ENCODE measurements at places on chromosomes 3 and 15.

DNA sequence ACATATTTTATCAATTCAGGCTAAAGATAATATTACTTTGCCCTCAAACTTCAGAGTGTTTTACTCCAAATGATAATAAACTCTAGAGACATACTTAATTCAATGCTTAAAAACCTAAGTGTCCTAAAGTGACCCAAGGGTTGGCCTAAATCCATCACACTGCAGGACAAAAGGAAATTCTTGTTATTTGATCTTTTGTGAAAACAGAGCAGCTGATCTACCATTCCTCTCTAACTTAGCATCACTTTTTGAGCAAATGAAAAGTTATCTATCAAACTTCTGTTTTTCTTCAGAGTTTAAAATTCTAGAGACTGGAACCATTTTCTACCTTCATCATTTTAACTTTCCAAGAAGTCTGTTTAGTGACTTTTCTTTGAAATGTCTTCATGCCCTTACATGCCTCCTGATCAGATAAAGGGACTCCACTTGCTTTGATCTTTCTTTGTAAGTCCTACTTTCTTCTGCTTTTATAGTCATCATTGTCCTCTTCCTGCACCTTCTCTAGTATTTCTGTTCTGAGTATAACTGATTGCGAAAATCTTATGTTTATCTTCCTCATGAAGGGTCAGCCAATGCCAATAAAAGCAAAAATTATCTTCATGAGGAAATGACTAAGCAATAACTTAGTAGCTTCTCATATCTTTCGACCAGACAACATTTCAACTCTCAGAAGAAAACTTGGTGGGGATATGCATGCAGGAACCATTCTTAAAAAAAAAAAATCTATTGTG, 378.7 kb upstream of the TGFBR2 start:
- no peak for DNase-seq

GRCh38 chr15:26697913-26698312, 75.0 kb downstream of the GABRB3 start:
- DNase-seq, result no peak

DNA sequence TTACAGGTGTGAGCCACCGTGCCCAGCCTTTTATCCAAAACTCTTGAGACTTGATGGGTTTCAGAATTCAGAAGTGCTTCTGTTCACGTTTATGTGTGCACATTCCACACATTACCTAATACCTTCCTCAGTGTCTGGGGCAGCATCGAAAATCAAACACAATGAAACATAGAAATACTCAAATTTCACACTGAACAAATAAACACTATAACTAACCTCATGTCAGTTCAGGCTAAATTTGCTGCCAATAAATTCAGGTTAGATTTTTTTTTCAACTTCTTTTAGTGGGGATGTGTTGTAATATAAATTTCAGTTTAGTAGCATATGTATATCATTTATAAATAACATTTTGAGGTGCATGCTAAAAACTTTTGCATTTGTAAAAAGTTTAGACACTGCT, 2.8 kb downstream of the EIF2AK4 start:
- no peak for DNase-seq

- DNase-seq, result no peak
These were observed 18.9 kb upstream of the TIGIT start for GRCh38 chr3:114274929-114275328.

DNA sequence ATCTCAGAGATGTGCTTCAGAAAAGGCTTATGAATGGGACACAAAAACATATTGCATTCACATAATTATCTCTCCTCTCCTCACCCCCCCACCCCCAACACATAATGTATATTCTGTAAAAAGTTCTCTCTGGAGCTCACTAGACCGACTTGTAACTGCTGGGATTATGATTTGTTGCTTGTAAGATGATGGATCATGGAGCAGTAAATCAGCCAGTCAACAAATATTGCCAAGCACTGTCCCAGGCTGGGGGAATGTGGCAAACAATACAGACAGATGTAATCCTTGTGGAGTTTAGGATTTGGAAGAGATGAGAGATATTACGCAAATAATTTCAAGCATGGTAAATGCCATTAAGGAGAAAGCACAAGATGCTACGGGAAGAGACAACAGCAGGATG, 114.8 kb downstream of the PEX5L start:
- no peak for DNase-seq

- no peak for DNase-seq
These were observed 535.1 kb upstream of the NR2F2 start for GRCh38 chr15:95795386-95795785.

DNA sequence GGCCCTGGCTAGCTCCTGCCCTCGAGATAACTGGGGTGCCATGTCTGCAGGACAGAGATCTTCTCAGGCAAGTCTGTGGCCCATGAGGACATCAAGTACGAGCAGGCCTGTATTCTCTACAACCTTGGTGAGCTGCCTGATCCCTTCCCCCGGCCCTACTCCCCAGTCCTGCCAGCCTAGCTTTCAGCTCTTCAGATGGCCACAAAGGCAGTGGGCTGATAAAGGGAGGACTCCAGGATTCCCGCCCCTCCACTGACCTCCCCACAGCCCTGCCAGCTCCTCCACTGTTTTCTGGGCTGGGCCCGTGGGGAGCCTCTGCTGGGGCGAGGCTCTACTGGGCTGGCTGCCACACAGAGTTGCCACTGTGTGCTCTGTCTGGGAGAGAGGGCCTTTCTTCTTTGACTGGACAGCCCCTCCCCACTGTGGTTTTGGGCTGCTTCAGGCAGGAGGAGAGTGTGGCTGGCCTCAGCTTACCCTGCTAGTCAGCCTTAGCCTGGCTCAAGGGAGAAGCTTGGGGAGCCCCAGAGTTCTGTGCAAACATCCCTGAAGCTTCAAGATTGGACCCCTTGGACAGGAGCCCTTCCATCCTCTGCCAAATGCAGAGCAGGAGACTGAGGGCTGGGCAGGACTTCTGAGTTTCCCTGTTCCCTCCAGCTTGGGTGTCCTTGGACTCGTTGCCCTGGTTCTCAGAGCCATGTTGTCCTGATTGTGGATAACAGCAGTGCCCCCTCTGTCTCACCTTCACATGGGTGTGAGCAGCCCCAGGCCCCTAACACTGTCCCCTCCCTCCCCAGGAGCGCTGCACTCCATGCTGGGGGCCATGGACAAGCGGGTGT, 24.4 kb downstream of the PTPN23 start:
- no peak for DNase-seq

DNA sequence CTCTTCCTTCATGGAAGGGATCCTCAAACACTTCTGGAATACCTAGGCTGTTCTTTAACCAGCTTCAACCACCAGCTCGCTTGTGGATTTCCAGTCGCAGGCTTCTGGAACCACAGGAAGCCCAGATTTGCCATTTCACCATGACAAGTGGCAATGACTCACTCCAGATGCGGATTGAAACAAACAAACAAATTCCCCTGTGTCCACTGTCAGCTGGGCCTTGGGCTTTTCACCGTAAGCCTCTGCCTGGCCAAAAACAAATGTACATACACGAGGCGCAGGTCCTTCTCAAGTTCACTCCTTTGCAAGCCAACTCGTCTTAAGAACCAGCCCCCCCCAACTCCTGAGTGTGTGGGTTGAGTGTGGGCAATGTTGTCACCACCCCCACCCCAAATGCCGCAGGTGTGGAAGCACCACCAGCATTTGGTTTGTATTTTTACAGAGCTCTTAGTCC, 8.8 kb downstream of the BCL6 start:
- no peak for DNase-seq

- DNase-seq, result no peak
These were observed 580.2 kb downstream of the AGBL1 start for GRCh38 chr15:86659724-86660411.

- no peak for DNase-seq
These were observed 161.7 kb downstream of the VGLL4 start for GRCh38 chr3:11482021-11482420.

DNA sequence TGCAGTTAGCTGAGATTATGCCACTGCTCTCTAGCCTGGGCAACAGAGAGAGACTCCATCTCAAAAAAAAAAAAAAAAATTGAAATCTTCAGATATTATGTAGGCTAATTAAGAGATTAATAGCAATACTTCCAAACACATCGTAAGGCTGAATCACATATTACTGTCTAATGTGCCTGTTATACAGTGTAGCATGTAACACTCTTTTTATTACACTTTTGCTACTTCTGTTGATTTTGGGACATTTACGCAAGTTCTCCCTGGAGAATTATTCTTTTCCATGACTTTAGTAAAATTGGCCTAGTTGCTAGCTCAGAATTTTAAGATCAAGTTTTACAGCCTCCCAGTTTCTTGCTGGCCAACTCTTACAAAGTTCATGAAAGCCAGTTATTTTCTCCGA, 605.2 kb downstream of the NAALADL2 start:
- DNase-seq, result no peak

DNA sequence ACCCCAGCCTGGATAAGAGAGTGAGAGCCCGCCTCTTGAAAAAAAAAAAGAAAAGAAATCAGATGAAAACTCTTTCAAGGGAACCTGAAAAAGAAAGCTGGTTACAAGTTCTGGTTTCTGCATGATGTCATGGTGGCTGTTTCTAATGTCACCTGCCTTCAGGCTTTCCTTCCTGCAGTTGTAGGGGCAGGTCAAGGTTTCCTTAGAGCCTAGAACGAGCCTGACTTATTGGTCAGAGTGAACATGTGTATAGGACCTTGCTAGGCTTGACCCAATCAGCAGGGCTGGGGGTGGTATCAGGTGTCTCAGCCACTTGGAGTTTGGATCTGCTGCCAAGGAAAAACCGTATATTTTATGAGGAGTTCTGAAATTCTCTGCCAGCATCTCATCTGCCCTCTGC, 3.8 kb downstream of the IVD start:
- DNase-seq, result no peak

- no peak for DNase-seq
These were observed 148.3 kb downstream of the FEZF2 start for GRCh38 chr3:62225051-62225450.

GRCh38 chr3:12719984-12720898, 38.8 kb downstream of the TMEM40 start:
- peak; percentile 85 for DNase-seq

- no peak for DNase-seq
These were observed 84.0 kb downstream of the CFAP20DC start for GRCh38 chr3:58965865-58966264.

GRCh38 chr15:37394402-37395099, 294.2 kb upstream of the MEIS2 start:
- no peak for DNase-seq

DNA sequence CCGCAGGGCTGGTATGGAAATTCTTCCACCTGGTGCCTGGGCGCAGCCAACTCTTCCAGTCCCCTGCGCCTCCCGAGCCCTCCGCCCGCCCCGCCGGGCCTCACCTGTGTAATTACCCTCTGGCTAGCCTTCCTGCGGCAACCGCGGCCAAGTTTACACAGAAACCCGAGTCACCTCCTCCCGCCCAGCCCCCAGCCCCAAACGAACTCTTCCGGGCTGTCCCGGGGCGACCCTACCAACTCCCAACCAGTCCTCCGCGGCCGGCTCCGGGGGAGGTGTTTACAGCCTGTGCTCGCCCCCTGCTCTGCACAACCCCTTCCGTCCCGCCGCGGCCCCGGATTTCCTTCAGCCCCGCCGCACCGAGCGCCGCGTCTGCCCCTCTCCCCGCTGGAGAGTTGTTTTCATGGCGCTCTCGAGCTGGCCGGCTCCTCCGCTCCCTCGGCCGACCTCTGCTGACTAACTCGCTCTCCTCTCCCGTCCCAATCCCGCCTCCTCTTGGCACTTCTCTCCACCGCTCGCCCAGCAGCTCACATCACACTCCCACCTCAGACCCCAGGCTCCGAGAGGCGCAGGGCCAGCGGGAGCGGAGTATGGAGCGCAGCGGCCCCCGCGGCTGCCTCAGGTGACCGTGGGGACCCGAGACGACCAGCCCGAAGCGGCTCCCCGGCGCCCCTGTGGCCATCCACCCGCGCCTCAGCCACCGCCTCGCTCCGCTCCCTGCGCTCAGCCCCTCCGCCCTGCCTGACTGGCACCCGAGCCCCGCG, 538 bp downstream of the ATOSA start:
- DNase-seq, result peak; percentile 31

DNA sequence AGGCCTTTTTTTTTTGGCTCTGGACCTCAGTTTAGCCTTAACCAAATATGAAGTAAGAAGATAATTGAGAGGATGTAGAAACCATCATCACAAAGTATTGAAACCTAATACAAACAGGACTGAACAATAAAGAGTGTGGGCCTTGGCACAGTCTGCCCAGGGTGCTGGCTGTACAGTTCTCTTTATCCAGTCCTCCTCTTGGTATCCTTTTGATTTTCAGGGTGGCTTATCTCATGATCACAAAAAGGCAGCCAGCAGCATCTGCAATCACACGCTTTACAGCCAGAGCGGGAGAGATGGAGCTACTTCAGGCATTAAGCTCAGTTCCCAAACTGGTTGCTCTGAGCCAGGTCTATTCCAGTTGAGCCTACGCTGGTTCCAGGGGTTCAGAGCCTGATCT, 239.7 kb downstream of the RPLP1 start:
- no peak for DNase-seq

DNA sequence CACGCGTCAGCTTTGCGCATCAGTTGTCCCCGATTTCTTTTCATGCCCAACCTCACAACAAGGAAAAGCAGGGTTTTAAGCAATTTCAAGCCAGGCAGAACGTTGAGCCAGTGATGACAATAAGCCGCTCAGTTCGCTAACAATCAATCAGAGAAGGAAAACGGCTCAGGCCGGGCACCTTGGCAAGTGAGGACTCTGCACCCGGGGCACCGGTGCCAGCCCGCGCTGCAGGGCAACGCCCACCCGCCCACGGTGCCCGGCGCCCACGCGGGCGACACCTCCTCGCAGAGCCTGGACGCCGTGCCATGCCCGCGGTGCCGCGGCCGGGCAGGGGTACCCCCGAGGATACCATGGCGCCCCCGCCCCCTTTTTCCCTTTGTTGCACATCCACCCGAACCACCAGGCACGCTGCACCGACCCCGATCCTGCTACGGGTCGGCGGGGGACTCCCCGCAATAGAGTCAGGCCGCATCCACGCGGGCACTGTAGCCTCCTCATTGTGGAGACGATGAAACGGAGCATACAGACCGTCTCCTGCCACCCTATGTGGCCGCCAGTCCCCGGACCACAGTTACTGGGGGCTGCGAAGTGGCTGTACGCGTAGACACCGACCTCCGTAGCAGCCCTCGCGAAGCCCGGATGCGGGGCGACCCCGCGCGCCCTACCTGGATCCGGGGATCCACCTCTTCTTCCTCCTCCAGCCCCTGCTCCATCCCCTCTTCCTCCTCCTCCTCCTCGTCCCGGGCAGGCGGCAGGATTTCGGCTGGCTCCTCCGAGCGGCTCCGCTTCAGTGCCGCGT, 581 bp downstream of the SH3BP5 start:
- DNase-seq, result peak; percentile 44

DNA sequence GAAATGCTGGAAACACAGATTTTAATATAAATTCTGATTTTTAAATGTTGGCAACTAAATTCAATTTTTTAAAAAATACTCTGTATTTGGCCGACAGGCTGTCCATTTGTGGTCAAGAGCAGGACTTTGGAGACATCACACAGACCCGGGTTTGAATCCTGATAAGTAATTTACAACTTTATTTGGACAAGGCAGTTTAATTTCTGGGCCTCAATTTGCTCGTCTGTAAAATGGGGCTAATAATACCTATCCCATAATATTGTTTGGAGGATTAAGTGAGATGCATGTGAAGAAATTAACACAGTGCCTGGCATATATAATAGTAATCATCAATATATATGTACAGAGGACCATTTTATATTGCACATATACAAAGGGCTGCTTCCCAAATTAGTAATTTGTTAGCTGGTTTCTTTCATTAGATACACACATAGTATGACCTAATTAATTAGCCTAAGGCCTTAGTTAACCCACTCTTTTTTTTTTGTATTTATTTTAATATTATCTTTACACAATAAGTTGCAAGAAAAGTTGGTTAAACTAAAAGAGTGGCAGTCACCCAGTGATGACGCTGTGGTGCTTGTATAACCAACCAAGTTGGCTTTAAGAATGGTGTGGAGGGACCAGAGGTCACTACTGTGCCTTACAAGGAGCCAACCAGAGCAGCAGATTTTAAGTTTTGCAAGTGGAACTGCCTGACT, 665 bp downstream of the PIGB start:
- DNase-seq, result no peak

- DNase-seq, result no peak
These were observed 58.9 kb upstream of the DAZL start for GRCh38 chr3:16663854-16664712.

Data from HuH-7.5 (cell line).